SJSA1 (cell line): ENCODE measurements at places on chromosomes 7 and 10. TPM values are rescaled to one million over a fixed set of nuclear protein-coding genes. Genes with fewer than 3 reads are reported as not detected.

DNA sequence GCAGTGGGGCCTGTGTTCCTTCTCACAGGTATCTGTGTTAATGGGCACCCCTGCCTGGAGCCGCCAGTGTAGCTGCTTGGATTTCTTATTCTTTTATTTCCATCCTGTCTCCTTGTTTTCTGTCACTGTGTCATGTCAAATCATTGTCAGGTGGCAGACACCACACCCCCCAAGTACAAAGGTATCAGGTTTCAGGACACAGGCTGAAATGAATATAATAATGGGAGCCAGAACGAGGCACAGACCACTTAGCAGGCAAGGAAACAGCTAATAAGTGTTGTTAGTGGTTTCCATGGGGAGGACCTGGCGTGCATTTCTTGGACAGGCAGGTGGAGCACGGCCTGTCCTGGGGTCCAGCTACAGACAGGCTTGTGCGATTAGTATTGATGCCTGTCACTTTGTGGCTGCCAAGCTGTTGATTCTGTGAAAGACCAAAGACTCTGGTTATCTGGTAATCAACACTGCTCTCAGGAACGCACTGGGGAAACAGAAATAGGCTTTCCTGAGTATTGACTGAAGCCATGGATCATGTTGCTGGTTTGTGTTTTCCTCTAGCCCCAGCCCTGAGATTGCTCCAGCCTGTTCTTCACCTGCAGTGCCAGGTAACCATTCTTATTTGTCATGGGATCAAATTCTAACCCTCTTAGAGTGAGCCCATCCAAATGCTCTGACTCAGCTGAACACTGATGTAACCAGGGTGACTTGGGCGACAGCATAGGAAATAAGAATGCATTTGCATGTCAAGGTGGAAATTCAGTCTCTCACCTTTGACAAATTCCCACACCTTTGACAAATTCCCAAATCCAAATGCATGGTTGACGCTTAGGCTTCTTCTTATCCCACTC, 1002.0 kb downstream of the LRMDA start:
- H3K27me3 ChIP-seq: no peaks in the 10 kb centered on the region; the same call in 1 of the 2 replicates
- peaks cover 36% of the 10 kb centered on the region for H3K4me1 ChIP-seq
- no peak overlapping the region for H3K4me3 ChIP-seq
- DNase-seq: no peak
- H3K27ac ChIP-seq: no peak overlapping the region

- peak overlapping the region; percentile 9; the same call in 1 of the 2 replicates for H3K4me3 ChIP-seq
- peak overlapping the region; percentile 55 for H3K27ac ChIP-seq
- H3K27me3 ChIP-seq: no peaks in the 10 kb centered on the region
These were observed 14.5 kb upstream of the FBXW4 start for GRCh38 chr10:101709359-101710058.

- DNase-seq: no peak
- no peaks in the 10 kb centered on the region for H3K36me3 ChIP-seq
- peaks cover 4% of the 10 kb centered on the region; the same call in 1 of the 2 replicates for H3K4me1 ChIP-seq
- no peak overlapping the region for H3K27ac ChIP-seq
These were observed 23.5 kb downstream of the YKT6 start for GRCh38 chr7:44224080-44224973.

SMO gene
- total RNA-seq: 11.5 and 14.3 TPM in 2 replicates

GRCh38 chr10:46528675-46529615, 27.5 kb downstream of the GPRIN2 start:
- no peak overlapping the region for H3K4me3 ChIP-seq
- no peaks in the 10 kb centered on the region for H3K36me3 ChIP-seq
- H3K27ac ChIP-seq: no peak overlapping the region; the same call in 1 of the 2 replicates
- no peaks in the 10 kb centered on the region for H3K27me3 ChIP-seq
- no peak for DNase-seq

GRCh38 chr10:30705101-30705624, 75.6 kb upstream of the LYZL2 start:
- no peak overlapping the region for H3K4me3 ChIP-seq
- H3K4me1 ChIP-seq: peaks cover 10% of the 10 kb centered on the region
- no peak for DNase-seq
- H3K27me3 ChIP-seq: no peaks in the 10 kb centered on the region

CDC14C gene
- not detected in 2 replicates for total RNA-seq

GRCh38 chr7:2596464-2597272, 35.1 kb upstream of the TTYH3 start:
- H3K27me3 ChIP-seq: no peaks in the 10 kb centered on the region
- peaks cover 4% of the 10 kb centered on the region; the same call in 1 of the 2 replicates for H3K36me3 ChIP-seq
- H3K4me1 ChIP-seq: no peaks in the 10 kb centered on the region
- H3K27ac ChIP-seq: no peak overlapping the region
- H3K4me3 ChIP-seq: no peak overlapping the region
- DNase-seq: no peak

DNA sequence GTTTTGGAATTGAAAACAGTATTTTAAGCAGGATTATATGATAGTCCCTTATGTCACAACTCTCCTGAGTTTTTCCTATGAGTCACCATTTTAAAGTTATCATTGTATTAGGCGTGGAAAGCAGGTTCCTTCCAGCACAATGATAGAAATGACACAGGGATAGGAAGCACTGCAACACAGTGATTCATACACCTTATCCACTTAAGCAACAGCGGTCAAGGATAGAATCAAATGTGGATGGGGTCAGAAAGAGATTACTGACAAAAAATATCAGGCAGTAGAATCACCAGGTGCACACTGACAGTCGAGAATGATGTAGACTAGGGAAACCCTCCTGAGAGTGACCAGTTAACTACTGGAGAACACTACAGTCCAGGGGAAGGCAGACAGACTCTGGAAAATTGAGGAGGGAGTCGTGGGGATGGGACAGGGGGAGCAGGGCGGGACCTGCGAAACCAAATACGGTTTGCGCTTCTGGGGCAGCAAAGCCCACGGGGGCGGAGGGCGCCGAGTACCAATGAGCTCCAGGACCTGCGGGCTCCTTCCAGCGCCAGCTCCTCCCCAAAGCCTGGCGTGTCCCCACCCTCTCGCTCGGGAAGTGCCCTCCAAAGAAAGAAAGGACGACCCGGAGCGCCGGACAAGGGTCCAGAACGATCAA, 479 bp downstream of the PNPLA8 start:
- H3K4me3 ChIP-seq: peak overlapping the region; percentile 58
- DNase-seq: no peak
- H3K36me3 ChIP-seq: no peaks in the 10 kb centered on the region
- H3K27me3 ChIP-seq: no peaks in the 10 kb centered on the region
- H3K4me1 ChIP-seq: peaks cover 6% of the 10 kb centered on the region
- peak overlapping the region; percentile 74 for H3K27ac ChIP-seq

DNA sequence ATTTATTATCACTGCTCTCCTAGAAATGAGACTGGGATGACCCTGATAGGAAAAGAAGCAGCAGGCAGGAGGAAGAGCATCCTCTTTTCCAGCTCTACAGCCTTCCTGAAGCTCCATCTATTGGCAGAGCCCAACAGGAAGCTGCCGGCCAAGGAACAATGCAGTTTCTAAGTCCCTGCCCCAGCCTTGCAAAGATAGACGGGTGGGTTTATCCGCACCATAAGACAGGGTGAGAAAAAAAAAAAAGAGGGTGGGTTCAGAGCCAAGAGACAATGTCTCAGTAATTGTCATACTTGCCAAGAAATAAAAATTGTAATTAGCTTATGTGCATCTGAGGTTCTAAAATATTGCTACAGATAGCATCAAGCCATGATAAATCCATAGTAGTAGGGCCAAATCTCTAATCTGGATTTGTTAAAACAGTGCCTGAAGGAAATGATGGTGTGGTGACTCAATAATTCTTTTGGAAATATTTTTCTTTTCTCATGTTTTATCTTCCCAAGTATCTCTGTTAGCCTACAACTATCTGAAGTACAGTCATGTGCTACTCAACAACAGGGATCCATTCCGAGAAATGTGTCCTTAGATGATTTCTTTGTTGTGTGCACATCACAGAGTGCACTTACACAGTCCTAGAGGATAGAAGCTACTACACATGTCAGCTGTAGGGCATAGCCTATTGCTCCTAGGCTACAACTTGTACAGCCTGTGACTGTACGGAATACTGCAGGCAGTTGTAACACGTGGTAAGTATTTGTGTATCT, 242.9 kb upstream of the CXCL12 start:
- H3K27ac ChIP-seq: no peak overlapping the region
- no peaks in the 10 kb centered on the region for H3K27me3 ChIP-seq

DNA sequence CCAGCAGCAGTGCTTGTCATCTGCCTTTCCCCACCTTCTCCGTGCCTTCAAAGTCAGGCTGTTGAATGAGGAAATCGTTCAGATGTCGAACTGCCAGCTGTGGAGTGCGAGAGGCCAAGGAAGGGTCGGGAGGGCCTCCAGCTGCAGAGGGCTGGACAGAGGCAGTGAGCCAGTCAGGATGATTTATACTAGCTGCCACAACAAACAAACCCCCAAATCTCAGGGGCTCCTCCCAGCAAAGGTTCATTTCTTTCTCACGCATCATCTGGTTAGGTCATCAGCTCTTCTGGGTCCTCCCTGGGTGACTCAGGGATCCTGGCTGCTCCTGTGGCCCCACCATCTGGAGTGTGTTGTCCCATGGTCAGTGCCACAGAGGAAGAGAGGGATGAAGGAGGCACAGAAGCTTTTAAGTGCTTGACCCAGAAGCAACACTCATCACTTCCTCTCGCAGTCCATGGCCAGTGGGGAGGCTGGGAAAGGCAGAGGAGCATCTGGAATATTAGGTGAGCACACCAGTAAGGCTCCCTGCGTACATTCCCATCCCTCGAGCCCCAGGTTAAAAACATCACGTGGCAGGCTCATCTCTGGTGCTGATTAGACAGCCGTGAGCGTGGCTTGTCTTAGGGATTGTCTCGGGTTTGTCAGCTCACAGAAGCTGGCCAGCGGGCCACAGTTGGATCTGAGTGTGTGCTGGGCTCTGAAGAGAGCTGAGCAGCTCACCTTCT, 140.7 kb downstream of the RGS10 start:
- no peak overlapping the region for H3K4me3 ChIP-seq
- H3K27ac ChIP-seq: peak overlapping the region; percentile 46
- H3K4me1 ChIP-seq: peaks cover 15% of the 10 kb centered on the region
- peak; percentile 90 for DNase-seq
- H3K27me3 ChIP-seq: no peaks in the 10 kb centered on the region

- no peak for DNase-seq
- H3K4me1 ChIP-seq: no peaks in the 10 kb centered on the region
- H3K27ac ChIP-seq: no peak overlapping the region
- H3K36me3 ChIP-seq: no peaks in the 10 kb centered on the region
- H3K4me3 ChIP-seq: no peak overlapping the region
- H3K27me3 ChIP-seq: no peaks in the 10 kb centered on the region; the same call in 1 of the 2 replicates
These were observed 135.6 kb downstream of the CELF2 start for GRCh38 chr10:11153245-11153644.

TLX1 gene
- total RNA-seq: not detected in 2 replicates

PNLIPRP2 gene
- not detected in 2 replicates for total RNA-seq

CYP3A4 gene
- not detected in 2 replicates for total RNA-seq

- peak overlapping the region; percentile 26 for H3K27ac ChIP-seq
- H3K4me3 ChIP-seq: no peak overlapping the region
- H3K36me3 ChIP-seq: no peaks in the 10 kb centered on the region; the same call in 1 of the 2 replicates
- DNase-seq: no peak
These were observed 35.3 kb downstream of the INPP5F start for GRCh38 chr10:119761106-119761505.

DNA sequence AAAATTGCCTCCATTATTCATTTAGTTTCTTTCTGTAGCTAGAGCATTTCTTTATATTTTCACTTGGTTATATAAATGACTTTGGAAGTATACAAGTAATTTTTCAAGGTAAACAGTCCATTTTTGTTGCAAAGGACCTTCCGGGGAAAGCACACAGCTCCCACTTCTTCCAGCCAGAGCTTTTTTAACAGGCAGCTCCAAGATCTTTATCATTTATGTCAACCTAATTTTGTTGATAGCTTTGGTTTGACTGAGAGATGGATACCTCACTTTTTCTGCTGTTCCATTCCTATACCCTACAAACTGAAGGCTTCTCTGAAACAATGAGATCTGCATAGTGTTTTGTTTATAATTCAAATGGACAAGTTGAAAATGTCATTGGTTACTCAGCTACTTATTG, 49.3 kb upstream of the RAB11FIP2 start:
- H3K27me3 ChIP-seq: no peaks in the 10 kb centered on the region
- no peaks in the 10 kb centered on the region for H3K36me3 ChIP-seq
- H3K4me3 ChIP-seq: no peak overlapping the region
- no peak overlapping the region for H3K27ac ChIP-seq
- H3K4me1 ChIP-seq: no peaks in the 10 kb centered on the region

DNA sequence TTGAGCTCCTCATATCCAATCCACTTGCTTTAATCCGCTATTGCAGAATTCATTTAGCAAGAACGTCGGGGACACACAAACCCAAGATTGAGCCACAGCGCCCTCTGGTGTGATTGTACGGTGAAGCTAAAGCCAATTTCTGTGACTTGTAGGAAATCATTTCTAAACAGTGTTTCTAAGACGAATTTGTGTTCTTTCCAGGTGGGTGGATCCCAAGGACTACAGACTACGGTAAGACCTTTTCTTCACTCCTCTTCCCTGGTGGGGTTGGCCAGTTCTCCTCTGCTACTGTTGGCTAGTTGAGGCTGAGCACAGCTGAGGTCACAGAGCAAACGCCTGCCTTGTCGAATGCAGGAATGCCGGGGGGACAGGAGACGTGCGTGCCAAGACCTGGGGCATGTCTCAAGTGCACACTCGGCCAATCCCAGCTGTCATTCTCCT, 5.2 kb downstream of the DMBT1 start:
- H3K36me3 ChIP-seq: no peaks in the 10 kb centered on the region
- H3K27me3 ChIP-seq: peaks cover 2% of the 10 kb centered on the region; the same call in 1 of the 2 replicates
- no peak overlapping the region for H3K4me3 ChIP-seq

GRCh38 chr10:78981257-78981969, 87.4 kb upstream of the ZMIZ1 start:
- H3K36me3 ChIP-seq: no peaks in the 10 kb centered on the region
- no peaks in the 10 kb centered on the region for H3K27me3 ChIP-seq
- DNase-seq: no peak
- H3K4me1 ChIP-seq: peaks cover 27% of the 10 kb centered on the region
- no peak overlapping the region for H3K27ac ChIP-seq

GRCh38 chr7:73851410-73852338, 9.3 kb upstream of the TMEM270 start:
- peak overlapping the region; percentile 92 for H3K27ac ChIP-seq
- no peaks in the 10 kb centered on the region for H3K36me3 ChIP-seq
- no peak overlapping the region for H3K4me3 ChIP-seq
- peaks cover 45% of the 10 kb centered on the region for H3K4me1 ChIP-seq
- DNase-seq: peak; percentile 95

SLC16A12 gene
- total RNA-seq: 0.34 TPM in 1 of 2 replicates, not detected in the other

- peaks cover 24% of the 10 kb centered on the region for H3K36me3 ChIP-seq
- no peaks in the 10 kb centered on the region for H3K27me3 ChIP-seq
- no peak overlapping the region for H3K4me3 ChIP-seq
These were observed 186.4 kb downstream of the LRRC4 start for GRCh38 chr7:127844707-127845331.

- H3K4me1 ChIP-seq: no peaks in the 10 kb centered on the region
- H3K4me3 ChIP-seq: no peak overlapping the region
- no peak overlapping the region for H3K27ac ChIP-seq
- no peaks in the 10 kb centered on the region for H3K27me3 ChIP-seq
These were observed 36.7 kb upstream of the PRPS1L1 start for GRCh38 chr7:18064242-18064838.
